CD4-positive, alpha-beta T cell (primary cell): ENCODE measurements at places on chromosomes 3 and 15. TPM values are rescaled to one million over a fixed set of nuclear protein-coding genes. Genes with fewer than 3 reads are reported as not detected.

PLA2G4E gene
- total RNA-seq = not detected

CADPS gene
- total RNA-seq = not detected

- no peak for DNase-seq
Observed at GRCh38 chr15:49418811-49419210, 4.2 kb upstream of the FGF7 start.

ONECUT1 gene
- total RNA-seq = not detected

- no peak for DNase-seq
Observed at GRCh38 chr15:81115054-81115939, 18.8 kb upstream of the CFAP161 start.

DNA sequence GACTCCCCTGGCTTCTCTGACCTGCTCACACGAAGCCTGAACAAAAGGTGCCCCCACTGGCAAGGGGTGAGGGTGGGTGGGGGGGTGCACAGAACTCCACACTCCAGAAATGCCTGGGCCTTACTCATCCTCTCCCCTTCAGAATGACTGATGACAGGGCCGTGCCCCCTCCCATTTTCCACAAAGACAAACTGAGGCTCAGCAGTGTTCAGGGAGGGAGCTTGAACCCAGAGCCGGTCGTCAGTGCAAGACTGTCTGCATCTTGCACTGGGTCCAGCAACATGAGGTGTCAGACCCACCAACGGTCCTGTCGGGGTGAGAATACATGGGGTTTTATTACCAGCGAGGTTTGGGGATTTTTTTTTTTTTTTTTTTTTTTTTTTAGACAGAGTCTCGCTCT, 15.3 kb downstream of the IGDCC3 start:
- no peak for DNase-seq

MUSTN1 gene
- total RNA-seq = 10.7 TPM

DNA sequence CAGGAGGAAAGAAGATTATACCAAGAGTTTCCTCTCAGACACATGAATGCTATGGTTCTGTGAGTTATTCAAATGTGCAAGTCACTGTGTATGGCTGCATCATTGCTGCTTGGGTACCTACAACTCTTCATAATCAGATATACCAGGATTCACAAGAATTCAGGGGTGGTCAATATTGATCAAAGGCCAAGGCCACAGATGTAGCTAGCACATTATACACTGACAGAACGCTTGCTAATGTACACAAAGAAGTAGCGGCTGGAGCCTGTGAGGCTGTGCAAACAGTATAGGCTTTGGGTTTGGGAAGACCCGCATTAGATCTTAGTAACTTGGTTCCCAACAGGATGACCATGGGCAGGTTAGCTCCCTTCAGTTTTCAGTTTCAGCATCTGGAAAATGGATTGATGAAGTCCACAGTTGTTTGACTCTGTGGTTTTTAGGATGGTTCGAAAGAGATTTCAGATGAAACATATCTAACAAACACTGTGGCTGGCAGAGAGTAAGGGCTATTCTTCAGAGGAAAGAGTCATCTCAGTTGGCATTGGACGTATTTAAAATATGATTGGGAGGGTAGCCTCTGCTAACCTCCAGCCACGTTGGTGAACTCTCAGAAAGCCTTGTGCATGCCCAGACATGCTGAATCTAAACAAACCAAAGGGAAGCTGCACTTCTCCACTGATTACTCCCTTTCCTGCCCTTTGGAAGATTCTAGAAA, 748.7 kb upstream of the CFAP20DC start:
- no peak for DNase-seq

SEMA3G gene
- 0.34 TPM for total RNA-seq

SLC51B gene
- total RNA-seq = not detected

GRCh38 chr3:114421204-114421603, 127.4 kb downstream of the TIGIT start:
- DNase-seq = no peak

- DNase-seq = no peak
Observed at GRCh38 chr15:93378558-93378957, 289.5 kb upstream of the RGMA start.

DNA sequence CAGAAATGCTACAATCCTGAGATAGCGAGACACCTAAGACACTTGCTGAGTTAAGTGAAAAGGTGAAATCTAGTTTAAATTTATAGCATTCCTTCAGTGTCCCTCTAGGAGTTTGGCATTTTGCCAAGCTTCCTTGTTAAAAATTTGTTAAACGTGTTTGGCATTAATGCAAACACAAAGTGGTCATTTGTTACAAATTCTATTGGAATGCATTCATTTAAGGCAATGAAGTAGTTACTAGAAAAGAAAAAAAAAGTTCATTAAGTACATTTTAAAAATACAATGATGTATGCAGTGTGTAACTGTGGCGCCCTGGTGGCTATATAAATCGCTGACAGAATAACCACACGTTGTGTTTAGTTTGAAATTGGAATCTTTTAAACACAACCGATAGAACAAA, 31.3 kb upstream of the WNT5A start:
- no peak for DNase-seq

GPR171 gene
- total RNA-seq = 9.7 TPM

SEMA3F gene
- 1.1 TPM for total RNA-seq

DNA sequence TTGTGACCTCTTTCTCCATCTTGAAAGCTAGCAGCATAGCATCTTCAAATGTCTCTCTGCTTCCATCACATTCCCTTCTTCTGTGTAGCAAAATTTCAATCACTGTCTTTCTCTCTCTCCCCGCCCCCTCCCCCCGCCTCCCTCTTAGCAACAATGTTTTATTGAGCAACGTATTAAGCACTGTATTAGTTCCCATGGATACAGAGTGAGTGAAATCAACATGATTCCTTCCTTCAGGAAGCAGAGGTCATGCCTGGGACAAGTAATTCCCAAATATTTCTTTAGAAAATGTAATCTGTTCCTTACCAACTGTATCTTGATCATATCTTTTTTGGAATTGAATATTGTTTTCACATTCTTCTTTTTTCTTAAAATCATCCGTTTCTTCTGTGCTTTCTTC, 373.7 kb upstream of the NECTIN3 start:
- DNase-seq = no peak

DNA sequence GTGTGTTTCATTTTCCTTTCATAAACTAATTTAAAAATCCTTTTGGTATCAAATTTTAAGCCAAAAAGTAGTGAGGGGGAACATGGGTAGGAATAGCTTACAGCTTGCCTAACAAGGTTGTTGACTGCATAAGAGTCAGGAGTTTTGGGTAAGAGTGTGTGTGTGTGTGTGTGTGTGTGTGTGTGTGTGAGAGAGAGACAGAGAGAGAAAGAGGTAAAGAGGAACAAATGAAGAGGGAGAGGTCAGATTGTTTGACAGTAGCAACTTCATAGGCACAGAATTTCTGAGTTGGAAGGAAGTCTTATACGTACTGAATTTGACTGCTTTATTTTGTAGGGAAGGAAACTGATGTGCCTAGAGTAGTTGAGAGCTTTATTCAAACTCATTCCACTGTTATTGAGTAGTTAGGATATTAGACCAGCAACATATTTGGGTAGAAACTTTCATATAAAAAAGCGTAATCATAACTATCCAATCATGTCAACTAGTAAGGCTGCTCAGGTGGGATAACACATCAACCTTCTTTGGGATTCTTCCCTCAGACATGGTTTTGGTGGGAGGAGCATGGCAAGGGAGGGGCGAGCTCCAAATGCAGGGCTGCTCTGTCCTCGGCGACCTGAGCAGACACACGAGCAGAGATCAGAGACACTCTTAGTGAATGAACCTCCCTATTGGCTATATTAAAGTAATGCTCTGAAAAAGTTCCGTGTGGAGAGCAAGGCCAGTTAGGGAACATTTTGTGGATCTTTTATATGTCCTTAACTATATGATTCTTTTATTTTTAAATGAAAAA, 86.4 kb downstream of the LPP start:
- no peak for DNase-seq

DNA sequence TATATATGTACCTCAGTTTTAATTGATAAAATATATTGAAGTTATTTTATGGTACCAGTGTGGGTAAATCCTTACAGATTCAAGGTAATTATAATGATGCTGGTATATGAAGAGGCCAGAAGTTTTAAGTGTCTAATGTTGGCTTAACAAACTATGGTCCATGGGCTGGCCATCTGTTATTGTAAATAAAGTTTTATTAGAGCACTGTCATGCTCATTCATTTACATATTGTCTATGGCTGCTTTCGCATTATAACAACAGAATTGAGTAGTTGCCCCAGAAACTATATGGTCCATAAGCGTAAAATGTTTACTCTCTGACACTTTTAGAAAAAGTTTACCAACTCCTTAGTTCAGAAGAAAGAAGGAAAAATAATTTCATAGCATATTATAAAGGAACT, 67.9 kb downstream of the MEF2A start:
- no peak for DNase-seq

DNA sequence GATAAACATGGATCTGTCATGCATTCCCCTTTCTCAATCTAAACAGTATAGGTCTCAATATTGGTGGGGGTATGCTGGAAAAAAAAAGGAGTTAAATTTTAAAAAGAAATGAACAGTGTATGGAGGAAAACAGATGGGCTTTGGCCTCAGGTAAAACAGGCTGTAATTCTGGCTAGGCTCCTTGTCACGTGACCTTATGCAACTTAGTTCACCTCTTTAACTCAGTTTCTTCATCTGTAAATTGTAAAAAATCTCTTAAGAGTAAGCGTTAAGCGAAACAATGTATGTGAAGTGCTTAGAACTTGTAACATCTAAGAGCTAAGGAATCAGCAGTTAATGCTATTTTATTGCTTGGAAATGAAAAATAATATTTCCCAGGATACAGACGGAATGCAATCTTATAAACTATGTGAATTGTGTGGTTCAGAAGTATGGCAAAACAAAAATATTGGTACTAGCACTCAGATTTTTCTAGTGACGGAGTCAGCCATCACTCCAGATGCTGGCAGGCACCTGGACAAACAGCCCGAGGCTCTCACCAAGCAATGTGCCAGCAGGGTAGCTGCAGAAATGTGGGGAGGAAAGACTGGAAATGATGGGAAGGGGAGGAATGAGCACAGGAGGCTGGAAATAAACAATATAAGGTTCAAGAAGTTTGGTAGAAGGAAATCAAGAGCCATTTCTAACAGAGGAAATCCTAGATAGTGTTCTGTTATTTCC, 172.8 kb downstream of the USP13 start:
- DNase-seq = no peak

- no peak for DNase-seq
Observed at GRCh38 chr3:175002732-175003143, 143.6 kb downstream of the NAALADL2 start.

- DNase-seq = peak; percentile 55
Observed at GRCh38 chr15:40282147-40282868, 556 bp downstream of the ANKRD63 start.

HIGD2B gene
- not detected for total RNA-seq

HTR3E gene
- not detected for total RNA-seq

ANKRD34C gene
- total RNA-seq = not detected

GRCh38 chr3:194687638-194688199, 2.0 kb downstream of the FAM43A start:
- DNase-seq = peak; percentile 31

ABI3BP gene
- total RNA-seq = not detected

TICRR gene
- 0.06 TPM for total RNA-seq

SLC27A2 gene
- 0.22 TPM for total RNA-seq

UPK1B gene
- total RNA-seq = not detected

CHL1 gene
- total RNA-seq = not detected

- DNase-seq = no peak
Observed at GRCh38 chr3:13281507-13282357, 138.4 kb downstream of the NUP210 start.

GRCh38 chr15:33243393-33243792, 48.9 kb upstream of the FMN1 start:
- no peak for DNase-seq

DNA sequence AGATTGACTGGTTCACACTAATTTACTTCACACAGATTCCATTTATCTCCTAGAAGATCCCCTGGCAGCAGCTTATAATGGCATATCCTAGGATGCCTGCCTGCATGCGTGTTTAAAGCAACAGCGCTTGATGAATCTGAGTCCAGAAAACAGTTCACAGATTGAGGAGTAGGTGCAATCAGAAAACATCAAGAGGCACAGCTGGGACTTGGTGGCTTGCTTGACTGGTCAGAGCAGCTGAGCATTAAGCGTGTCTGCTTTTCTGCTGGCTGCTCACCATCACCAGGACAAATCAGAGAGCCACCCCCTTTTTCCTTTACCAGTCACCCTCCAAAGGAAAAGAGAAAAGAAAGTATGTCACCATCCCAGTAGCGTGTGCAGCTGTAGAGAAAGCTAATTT, 223.6 kb downstream of the WDR72 start:
- DNase-seq = no peak

DNA sequence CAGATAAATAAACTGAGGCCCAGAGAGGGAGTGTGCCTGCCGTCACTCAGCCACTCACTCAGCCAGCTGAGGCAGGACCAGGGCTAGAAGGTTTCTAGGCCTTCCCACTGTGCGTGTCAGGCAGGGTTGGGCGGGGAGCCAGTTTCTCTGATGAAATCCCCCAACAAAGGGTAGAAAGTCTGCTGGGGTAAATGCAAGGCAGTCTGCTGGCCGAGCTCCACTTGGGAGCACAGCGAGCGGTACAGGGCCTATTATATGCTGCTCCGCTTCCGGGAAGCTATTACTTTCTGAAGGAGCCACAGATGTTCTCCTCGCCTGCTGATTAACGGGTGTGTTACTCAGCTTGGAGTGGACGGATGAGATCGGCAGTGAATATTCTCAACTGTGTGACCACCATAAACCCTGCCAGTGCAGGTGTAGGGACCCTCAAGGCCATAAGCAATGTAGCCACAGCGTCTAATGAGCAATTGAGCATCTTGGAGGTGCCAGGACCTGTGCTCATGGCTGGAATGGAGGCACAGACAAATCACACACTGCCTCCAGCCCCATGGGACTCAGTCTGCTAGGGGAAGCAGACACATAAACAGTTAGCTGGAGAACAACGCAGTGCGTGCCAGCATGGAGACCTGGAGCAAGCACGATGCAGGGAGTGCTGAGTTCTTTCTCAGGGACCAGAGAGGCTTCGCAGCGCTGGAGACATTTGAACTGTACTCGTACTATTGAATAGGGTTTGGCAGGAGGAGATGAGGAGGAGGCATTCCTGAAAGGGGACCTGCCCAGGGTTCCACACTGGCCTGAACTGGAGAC, 42.1 kb downstream of the CORO2B start:
- no peak for DNase-seq

DNA sequence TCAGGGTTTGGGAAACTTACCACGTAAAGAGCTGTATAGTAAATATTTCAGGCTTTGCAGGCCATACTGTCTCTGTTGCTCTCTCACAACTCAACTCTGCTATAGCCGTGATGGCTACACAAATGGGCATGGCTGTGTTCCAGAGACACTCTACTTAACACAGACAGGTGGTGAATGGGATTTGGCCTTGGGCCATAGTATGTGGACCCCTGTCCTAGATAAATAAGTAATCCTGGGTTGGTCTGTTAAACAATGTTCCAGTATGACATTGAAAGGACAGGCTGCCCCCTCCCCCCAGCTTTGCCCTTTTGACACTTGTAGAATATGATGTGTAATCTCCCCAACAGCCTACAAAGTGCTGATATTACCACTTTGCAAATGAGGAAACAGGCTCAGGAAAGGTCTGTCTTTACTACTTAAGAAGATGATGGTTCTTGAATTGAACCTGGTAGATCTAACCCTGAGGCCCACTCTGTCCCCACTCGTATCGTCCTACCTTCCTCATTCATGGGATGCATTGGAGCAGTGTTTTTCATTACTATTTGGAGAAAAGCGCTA, 38.4 kb downstream of the SLCO3A1 start:
- DNase-seq = no peak

GRCh38 chr3:73952781-73953180, 328.0 kb upstream of the PDZRN3 start:
- DNase-seq = no peak

PRSS50 gene
- not detected for total RNA-seq

- DNase-seq = no peak
Observed at GRCh38 chr3:185813691-185814215, 11.1 kb downstream of the IGF2BP2 start.

GRCh38 chr3:160133757-160134156, 91.5 kb upstream of the C3orf80 start:
- DNase-seq = no peak

MYRIP gene
- not detected for total RNA-seq
